Esophagus mucosa (tissue), 1 donor: ENCODE measurements at places on chromosomes 12 and 14.

DNA sequence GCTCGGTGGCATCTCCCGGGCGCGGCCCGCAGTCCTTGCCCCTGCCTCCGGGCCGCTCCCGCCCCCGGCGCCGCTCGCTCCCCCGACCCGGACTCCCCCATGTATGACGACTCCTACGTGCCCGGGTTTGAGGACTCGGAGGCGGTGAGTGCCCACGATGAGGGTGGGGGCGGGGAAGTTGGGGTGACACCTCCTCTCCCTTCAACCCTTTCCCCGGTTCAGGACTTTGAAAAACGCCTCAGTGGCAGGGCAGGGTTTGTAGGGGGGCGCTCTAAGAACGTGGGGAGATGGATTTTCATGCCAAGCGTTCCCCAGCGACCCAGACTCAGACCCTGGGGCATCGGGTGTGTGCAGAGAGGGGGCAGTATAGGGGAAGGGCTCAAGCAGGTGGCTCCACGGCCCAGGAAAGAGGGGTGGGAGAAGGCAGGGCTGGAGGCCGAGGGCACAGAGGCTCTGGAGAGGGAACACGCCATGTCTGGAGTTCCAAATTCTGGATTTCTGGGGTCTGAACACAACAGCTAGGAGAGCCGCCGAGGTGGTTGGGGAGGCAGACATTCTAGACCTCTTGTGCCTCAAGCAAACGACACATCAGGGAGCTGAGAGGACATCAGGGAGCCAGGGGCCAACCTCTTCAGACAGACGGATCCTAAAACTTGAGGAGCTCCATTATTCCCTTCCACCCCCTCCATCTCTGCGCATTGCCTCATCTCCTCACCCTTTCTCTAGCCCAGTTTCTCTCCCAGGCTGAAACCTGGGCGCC is 715 bp downstream of the CACNB3 start:
- no peak for ATAC-seq

GRCh38 chr14:69593018-69593677 is 18.2 kb upstream of the SUSD6 start:
- ATAC-seq = peak; percentile 90

GRCh38 chr14:65011538-65011937 is 24.8 kb downstream of the FNTB start:
- no peak for ATAC-seq

GRCh38 chr14:54364555-54365415 is 32.0 kb upstream of the CDKN3 start:
- peak; percentile 79 for ATAC-seq

DNA sequence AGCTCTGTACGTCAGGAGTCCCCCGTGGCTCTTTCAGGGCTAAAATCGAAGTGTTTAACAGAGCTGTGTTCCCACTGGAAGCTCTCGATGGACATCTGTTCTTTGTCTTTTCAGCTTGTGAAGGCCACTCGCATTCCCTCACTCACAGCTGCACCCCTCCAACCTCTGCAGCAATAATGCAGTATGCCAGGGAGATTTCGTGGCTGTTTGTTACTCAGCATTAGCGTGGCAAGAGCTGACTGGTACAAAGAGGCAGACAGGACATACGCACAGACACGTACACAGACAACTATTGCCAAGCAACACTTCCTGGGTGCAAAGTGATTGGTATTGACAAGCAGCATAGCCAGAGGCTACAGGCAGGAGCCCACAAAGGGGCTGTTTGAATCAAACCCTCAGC is 11.8 kb upstream of the FBXO21 start:
- no peak for ATAC-seq

GRCh38 chr12:122862110-122862634 is 26.9 kb downstream of the HIP1R start:
- no peak for ATAC-seq

- ATAC-seq = no peak
These were observed 13.6 kb downstream of the EP400 start for GRCh38 chr12:131963381-131963780.

DNA sequence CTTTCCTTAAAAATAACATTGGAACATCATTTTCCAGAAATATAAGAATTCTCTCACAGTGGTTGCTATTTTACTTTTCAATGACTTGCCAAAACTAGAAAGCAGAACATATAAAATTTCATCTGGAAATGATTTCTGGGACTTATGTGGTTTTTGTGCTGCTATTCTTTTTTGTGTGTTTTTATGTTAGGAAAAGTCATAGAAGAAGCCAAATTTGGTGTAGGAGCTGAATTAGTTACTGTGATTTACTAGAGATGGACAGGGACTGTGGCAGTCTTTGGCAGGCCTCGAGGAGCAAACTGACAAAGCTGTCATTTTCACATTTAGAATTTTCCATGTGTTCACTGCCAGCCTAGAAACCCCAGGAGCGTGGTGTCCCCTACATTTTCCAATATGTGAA is 38.3 kb upstream of the LDHB start:
- ATAC-seq = no peak

DNA sequence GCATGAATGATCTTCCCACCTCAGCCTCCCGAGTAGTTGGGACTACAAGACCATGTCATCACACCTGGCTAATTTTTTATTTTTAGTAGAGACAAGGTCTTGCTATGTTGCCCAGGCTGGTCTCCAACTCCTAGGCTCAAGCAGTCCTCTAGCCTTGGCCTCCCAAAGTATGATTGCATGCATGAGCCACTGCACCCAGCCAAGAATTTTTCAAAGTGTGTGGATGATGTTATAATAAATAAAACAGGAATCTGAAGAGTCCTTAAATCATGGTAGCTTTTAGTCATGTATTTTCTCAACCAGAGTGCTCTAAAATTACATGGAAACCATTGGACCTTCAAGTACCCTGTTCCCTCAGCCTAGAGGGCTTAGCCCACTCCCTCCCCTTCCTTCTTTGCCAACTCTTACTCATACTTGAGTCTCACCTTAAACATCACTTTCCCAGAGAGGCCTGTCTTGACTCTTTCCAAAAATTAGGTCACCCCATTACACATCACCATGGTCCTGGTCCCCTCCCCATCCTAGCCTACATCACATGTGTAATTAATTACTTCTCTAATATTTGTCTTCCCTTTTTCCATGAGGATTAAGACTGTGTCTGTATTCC is 52.2 kb upstream of the BICDL1 start:
- no peak for ATAC-seq

- ATAC-seq = no peak
These were observed 112.6 kb downstream of the ADGRD1 start for GRCh38 chr12:131066207-131066885.

- ATAC-seq = no peak
These were observed 16.3 kb downstream of the TESPA1 start for GRCh38 chr12:54968181-54968730.

DNA sequence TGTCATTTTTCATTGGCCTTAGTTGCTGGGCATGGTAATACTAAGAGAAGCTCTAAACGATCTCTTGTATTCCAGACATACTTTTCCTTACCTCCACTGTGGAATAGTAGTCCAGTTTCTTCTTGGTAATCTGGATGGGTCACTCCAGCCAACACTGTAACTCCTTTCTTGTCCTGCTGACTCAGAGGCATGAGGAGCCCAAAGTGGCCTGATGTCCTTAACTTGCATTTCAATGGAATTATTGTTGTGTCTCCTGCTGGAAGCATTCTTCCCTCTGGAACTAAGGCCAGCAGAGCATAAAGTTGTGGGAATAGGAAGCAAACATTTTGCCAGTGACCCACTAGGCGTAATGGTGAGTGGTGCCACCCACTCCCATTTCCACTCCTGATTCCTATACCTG is 33.1 kb downstream of the DAAM1 start:
- ATAC-seq = no peak

DNA sequence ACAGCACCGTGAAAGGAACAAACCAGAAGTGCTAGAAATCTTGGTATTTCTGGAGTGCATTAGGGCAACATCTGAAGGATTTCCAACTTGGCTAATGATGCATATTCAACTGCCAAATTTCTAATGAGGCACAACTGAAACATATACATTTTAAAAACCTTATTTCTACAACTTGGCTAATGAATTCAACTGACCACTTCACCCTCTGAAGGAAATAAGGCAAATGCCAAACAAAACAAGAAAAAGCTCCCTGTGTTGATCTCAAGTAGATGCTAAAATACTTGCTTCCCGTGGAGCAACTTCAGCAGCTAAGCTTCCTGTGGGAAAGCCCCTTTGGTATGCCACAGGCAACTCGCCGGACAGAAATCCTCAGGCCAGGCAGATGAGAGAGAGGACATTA is 167.1 kb downstream of the TTC7B start:
- ATAC-seq = no peak

GRCh38 chr14:77141214-77142004 is at the start of gene ZDHHC22:
Gene ZDHHC22 (minus strand): TSS chr14:77141791. CDS start chr14:77139738, 2,053 bp downstream.
- ATAC-seq = peak; percentile 19

DNA sequence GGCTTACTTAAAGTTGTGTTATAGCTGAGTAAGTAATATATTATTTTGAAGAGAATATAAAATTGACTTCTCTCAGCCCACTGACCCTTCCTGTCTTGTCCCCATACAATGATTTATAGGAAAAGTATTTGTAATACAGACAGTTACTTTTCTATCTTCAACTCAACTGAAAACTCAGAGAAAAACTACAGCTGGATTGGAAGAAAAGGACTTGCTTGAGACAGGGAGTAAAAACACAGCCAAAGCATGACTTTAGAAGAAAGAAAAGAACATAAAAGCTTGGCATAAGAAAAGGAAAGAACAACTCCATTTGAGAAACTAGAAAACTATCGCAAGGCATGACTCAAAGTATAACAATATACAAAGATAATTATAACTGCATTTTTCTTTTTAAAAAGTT is 57.5 kb downstream of the MSRB3 start:
- no peak for ATAC-seq

DNA sequence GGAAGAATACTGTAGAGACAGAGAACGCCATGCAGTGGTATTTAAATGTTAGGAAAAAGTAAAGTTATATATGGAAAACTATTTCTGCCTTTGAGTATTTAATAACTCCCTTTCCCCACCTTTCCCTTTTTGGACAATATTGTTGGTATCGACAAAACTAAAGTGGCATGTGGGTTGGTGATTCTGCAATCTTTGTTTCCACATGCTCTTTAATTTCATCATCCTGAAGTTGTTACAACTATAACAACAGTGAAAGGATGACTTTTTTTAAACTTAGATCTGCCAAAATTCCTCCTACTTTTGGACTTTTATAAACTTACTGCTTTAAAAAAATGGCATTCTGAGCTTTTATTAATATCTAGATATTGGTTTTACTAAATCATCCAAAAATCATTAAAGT is 25.3 kb downstream of the TTC8 start:
- ATAC-seq = no peak

DNA sequence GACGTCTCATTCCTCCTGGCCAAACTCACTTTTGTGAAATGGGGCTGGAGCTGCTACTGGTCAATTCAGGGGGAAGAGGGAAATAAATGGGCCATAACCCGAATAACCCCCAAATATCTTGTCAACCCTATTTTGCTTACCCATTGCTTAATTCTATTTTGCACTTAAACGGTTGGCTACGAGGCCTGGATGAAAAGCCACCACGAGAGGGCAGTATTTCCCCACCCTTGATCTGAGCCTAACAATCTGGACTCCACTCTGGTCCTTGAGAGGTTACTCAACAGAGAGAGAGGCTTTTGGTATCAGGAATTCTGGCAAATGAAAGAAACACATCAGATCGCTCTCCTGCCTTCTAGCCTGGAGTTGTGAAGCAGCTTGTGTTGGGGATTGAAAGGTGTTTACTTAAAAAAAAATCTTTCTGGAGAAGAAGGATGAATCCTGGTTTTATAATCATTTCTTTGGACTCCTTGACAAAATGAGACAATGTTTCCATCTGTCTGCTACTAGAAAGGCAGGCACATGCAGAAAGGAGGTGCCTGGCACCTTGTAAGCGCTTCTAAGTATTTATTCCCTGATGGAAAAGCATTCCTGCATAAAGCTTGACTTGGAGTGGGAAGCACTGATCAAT is 22.4 kb upstream of the FBXO21 start:
- peak; percentile 83 for ATAC-seq

GRCh38 chr14:30896435-30896834 is 22.1 kb downstream of the COCH start:
- ATAC-seq = no peak

GRCh38 chr14:106417224-106418049 is 891.1 kb downstream of the TMEM121 start:
- ATAC-seq = peak; percentile 61
